ENCODE measurements at places on chromosomes 7 and 10.

DNA sequence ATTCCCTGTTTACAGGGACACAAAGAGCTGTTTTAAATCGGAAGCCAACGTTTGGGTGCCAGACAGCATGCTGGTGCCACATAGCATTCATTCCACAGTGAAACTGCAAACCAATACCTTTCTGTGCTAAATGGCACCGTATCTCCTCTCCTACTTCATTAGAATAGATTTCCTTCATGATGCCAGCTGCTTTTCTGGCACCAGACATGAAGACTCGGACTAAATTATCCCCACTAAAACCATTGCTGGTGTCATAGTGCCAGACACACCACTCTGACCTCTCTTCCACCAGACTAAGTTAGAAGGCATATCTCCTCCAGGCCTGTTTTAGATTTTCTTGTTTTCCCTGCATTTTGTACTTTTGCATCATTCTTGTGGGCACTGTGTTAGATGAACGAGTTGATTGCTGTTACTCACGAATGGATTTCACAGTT is 155.1 kb downstream of the ETV1 start:
- no peak for DNase-seq

DNA sequence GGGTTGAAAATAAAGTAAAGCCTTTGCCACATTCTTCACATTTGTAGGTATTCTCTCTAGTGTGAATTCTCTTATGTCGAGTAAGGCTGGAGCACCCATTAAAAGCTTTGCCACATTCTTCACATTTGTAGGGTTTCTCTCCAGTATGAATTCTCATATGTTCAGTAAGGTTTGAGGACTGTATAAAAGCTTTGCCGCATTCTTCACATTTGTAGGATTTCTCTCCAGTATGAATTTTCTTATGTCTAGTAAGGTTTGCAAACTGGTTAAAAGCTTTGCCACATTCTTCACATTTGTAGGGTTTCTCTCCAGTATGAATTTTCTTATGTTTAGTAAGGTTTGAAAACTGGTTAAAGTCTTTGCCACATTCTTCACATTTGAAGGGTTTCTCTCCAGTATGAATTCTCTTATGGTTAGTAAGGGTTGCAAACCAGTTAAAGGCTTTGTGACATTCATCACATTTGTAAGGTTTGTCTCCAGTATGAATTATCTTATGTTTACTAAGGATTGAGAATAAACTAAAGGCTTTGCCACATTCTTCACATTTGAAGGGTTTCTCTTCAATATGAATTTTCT is 41.4 kb downstream of the ZNF680 start:
- no peak for DNase-seq

GRCh38 chr7:32479574-32480200 is 10.5 kb downstream of the LSM5 start:
- DNase-seq: peak; percentile 58

DNA sequence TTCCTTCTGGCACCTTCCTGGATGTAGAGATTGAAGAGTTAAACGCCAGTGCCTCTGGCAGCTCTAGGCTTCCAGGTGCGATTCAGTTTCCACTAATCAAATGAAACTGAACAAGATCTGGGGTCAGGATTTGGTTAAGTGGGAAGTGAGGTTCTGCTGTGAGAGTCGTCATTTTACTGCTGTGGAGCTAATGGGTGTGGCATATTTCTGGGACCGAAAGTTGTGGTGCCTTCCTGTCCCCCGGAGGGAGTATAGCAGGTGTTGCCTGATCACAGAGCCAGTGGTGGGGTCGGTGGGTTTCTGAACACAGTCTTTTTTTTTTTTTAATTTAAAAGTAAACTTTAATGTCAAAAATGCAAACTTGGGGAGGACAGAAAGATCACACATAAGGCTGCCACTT is 37.0 kb upstream of the JAKMIP3 start:
- no peak for DNase-seq

- peak; percentile 5 for DNase-seq
These were observed 906 bp downstream of the DKK1 start for GRCh38 chr10:52314822-52315552.

DNA sequence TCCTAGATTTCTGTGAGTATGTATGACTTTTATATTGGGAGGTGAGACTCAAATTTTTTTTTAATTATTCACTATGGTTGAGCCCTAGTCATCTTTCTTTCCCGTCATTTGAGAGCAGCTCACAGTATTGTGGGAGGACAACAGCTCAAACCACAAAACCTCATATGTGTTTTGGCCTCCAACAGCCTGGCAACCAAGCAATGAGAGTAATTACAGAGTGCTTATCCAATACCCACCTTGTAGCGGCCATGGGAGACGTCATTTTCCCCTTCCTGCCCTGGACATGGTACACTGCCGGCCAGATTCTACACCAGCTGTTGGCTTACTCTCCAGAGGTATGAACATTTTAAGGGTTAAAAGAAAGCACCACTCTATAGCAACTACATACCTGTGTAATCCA is 49.1 kb downstream of the DOCK4 start:
- DNase-seq: peak; percentile 45

DNA sequence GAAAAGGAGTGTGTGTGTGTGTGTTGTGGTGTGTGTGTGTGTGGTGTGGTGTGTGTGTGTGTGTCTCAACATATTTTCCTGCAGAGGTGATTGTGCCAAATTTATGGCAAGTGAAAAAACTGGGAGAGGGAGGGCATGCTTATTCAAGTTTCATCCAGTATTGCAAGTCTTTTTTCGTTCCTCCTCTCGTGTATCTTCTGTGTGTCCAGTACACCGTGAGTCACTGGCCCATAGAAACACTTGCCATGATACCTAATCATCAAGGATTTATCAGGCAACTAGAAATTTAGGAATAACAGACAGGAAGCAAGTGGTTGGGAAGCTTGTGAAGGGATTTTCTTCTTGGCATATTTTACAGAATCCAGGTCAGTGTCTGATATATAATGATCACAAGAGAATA is 820.5 kb downstream of the GATA3 start:
- no peak for DNase-seq

GRCh38 chr7:47737601-47738000 is 155.7 kb upstream of the TNS3 start:
- DNase-seq: no peak

DNA sequence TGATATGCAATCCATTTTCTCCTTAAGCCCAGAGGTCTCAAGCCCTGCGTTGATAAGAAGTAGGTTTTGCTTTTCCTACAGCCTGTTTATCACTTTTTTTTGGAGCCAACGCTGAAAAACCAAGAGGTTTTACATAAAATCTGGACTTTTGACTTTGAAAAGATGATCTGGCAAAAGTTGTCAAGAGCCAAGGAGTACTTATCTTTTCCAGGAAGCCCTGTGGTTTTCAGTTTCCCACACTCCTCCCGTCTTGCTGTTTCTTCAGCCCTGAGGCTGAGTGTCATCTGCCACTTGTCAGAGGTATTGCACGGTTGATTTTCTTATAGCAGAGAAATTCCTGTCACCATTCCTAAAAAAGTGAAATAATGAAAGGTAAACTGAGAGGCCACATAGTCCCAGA is 108.7 kb downstream of the TYW1 start:
- no peak for DNase-seq

- DNase-seq: no peak
These were observed 2.7 kb downstream of the ORAI2 start for GRCh38 chr7:102436118-102436517.

GRCh38 chr7:137305901-137306621 is 37.5 kb downstream of the PTN start:
- no peak for DNase-seq

DNA sequence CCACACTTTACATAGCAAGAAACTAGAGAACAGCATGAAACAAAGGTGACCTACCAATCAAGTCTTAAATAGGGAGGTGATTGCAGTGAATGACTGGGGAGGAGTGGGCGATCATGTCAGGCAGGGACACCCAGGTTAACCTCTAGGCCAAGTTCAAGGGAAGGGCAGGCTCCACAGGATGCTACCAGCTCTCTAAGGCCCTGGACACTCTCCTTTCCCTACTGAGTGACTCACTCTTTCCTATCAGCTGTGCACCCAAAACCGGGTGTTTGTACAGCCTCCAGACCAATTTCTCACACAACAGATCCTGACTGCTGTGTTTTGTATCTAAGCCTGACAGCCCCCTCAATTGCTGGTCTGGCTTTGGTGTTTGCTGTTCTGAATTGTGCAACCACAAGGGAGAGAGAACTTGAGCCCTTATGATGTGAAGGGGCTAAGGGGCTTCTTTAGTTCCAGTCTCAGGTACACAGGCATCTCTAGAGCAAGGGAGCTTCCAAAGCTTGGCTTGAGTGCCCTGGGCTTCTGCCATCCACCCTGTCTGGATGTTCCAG is 107.8 kb downstream of the TBXAS1 start:
- peak; percentile 70 for DNase-seq

GRCh38 chr10:70274643-70275042 is 9.2 kb downstream of the NPFFR1 start:
- DNase-seq: peak; percentile 40

- peak; percentile 38 for DNase-seq
These were observed 29.8 kb upstream of the GNA12 start for GRCh38 chr7:2873686-2874551.

DNA sequence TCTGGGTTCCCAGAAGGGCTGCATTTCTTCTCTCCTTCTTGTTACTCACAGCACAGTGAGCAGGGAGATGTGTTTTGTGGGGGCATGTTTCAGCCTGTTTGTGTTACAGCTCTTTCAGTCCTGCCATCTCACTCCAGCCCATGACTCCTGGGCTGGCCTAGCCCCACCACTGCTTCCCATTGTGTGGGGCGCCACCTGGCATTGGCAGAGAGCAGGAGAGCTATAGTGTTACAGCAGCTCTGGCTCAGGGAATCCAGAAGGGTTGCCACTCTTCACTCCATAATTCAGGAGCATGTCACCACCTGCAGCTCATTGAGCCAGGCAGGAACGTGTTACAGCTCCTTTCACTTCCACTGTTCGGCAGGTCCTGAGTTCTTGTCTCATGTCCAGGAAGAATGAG is 30.0 kb downstream of the CLDN12 start:
- DNase-seq: peak; percentile 6

DNA sequence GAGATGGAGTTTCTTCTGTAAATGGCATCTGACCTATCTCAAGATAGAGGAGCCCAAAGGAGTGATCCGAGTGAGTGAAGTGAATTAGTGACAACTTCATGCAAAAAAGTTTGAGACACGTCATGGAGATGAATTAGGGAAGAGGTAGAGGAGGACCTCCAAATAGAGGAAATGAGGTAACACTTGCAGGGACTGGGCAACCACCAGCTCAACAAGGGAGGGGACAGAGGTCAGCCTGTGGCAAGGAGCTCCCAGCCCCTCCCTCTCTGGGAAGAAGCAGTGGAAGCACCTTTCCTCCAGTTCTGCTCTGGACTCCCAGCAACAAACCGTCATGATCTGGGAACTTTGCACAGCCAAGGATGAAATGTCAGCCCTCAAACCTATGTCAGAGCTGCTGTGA is 83.5 kb upstream of the IKZF1 start:
- DNase-seq: peak; percentile 83

DNA sequence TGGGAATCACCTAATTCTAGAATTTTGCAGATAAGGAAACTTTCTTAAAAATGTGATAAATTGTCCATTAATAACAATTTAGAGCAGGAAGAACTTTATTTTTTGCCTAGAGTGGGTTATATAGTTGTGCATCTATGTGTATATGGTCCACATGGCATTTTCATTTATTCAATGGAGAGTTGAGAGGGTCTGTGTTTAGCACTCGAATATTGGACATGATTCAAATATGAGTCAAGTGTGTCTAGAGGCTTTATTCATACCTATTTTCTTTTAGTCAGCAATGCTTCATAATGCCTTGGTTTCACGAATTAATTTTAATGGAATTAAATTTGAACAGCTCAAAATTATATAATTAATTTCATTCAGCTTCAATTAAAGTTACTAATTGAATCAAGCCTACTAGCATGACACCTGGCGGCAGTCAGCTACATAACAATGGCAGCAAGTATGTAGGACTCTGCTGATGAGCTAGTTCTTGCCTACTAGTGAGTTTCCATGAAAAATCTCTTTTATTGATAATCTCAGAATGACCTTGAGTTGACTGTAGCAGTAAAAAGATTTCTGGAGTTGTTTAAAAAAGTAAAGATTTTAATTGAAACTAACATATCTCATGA is 17.7 kb downstream of the MDFIC start:
- DNase-seq: no peak

DNA sequence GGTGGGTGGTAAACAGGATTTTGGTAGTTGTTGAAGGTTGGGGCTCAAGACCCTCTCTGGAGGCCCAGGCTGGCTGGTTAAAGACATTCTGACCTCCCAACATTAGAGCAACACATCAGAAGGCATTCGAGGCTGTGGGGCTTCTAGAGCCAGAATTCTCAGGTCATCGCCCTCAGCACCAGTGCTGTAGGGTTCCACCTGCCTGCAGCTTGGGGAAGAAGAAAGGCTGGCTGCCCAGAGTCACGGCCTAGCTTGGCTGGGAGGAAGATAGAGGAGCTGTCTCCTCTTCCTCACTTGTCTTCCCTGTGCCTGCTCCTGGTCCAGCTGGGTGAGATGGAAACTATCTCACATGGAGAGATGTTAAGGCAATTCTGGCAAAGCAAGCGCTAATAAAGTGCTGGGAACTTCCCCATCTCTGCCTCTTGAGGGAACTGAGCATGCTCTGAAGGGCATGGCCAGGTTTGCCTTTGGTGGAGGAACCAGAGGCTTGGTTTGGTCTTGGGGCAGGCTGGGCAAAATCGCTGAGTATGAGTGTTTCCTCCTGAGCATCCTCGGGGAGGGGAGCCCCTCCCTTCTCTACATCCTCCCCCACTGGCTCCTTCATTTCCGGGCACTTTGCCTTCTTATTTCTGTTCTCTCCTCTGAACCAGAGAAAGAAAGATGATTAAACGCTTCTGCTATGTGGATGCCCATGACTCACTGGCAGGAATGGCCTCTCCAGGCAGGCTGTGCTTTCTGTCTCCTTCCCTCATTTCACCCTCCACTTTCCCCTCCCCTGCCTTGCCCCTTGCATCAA is 509.0 kb upstream of the PODXL start:
- no peak for DNase-seq

DNA sequence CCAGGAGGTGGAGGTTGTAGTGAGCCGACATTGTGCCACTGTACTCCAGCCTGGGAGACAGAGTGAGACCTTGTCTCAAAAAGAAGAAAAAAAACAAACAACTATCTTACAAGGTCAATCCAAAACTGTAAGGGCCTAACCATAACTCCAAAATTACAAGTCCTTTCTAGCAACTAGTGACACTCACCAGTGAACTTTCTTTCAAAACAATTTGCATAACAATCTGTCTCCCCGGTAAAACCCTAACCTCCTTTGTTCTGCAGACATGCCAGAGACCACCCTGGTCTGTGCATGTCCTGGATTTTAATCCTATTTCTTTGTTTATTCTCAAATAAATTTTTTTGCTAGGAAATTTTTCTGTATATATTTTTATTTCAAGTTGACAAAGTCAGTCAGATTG is 68.1 kb downstream of the EXOC6 start:
- no peak for DNase-seq

- no peak for DNase-seq
These were observed 38.6 kb downstream of the FZD1 start for GRCh38 chr7:91302794-91303193.

DNA sequence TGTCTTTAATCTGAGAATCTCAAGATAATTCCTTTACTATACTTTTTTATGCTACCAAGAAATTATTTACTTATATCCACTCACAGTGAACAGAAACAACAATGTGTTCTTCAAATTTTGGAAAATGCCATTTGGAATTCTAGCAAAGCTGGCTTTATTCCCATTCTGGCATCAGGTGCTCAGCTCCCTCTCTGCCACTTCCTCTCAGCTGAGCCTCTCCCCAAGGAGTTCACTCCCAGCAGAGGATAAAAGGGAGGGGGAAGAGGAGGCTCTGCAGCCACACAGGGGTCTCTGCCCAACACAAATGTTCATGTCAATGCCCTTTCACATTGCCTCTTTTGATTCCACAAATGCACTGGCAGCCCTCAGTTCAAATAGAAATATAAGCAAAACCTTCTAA is 116.9 kb downstream of the CPEB3 start:
- DNase-seq: no peak

- DNase-seq: no peak
These were observed 117.0 kb downstream of the TYW1B start for GRCh38 chr7:72710983-72711382.

All from suppressor macrophage treated with lipopolysaccharide for 1 hour (primary cell).